Bronchial epithelial cell (primary cell): ENCODE measurements at places on chromosomes 3 and 15. TPM values are rescaled to one million over a fixed set of nuclear protein-coding genes. Genes with fewer than 3 reads are reported as not detected.

The LSM3 gene
- 5.5 and 6.6 TPM in 2 replicates for total RNA-seq

The LAMB2 gene
- total RNA-seq, result 174 and 189 TPM in 2 replicates

The FETUB gene
- total RNA-seq, result 0.38 TPM in 1 of 2 replicates, not detected in the other

The NEK10 gene
- 1.0 and 1.1 TPM in 2 replicates for total RNA-seq

The PYGO1 gene
- 1.1 and 1.3 TPM in 2 replicates for total RNA-seq

The LTF gene
- under 0.01 TPM in 1 of 2 replicates, not detected in the other for total RNA-seq

The C15orf62 gene
- 1.8 and 2.7 TPM in 2 replicates for total RNA-seq

The LRRC2 gene
- total RNA-seq, result under 0.01 and 0.26 TPM in 2 replicates

The HDC gene
- total RNA-seq, result not detected in 2 replicates

The GOLGA6L1 gene
- not detected in 2 replicates for total RNA-seq

The CHCHD6 gene
- 25.5 and 36.6 TPM in 2 replicates for total RNA-seq

The SLC2A2 gene
- not detected in 2 replicates for total RNA-seq

The GOLGA8G gene
- total RNA-seq, result not detected in 2 replicates

The GATM gene
- total RNA-seq, result 1.0 and 1.3 TPM in 2 replicates

The KIF7 gene
- 1.3 and 2.1 TPM in 2 replicates for total RNA-seq

The PLA2G4F gene
- total RNA-seq, result 1.6 and 10.2 TPM in 2 replicates

The CPEB1 gene
- total RNA-seq, result under 0.01 TPM in 2 replicates

The PATL2 gene
- 0.13 TPM in 1 of 2 replicates, not detected in the other for total RNA-seq

The CNTN3 gene
- total RNA-seq, result 1.1 and 1.5 TPM in 2 replicates

The SCN11A gene
- not detected in 2 replicates for total RNA-seq

The C3orf85 gene
- total RNA-seq, result not detected in 2 replicates

The ARID3B gene
- total RNA-seq, result 3.4 and 4.7 TPM in 2 replicates

The CD86 gene
- total RNA-seq, result 0.26 TPM in 1 of 2 replicates, not detected in the other

The CEP19 gene
- 1.3 and 1.5 TPM in 2 replicates for total RNA-seq

The DLL4 gene
- 0.13 TPM in 1 of 2 replicates, not detected in the other for total RNA-seq

The CADPS gene
- total RNA-seq, result 1.3 TPM in 1 of 2 replicates, not detected in the other

The GP9 gene
- not detected in 2 replicates for total RNA-seq

The SLC12A8 gene
- 10.9 and 19.2 TPM in 2 replicates for total RNA-seq

The THAP10 gene
- 0.79 and 1.3 TPM in 2 replicates for total RNA-seq

The CORO2B gene
- total RNA-seq, result under 0.01 TPM in 1 of 2 replicates, not detected in the other

The TRAT1 gene
- not detected in 2 replicates for total RNA-seq
